Cardiac muscle cell (in vitro differentiated cells and primary cell): ENCODE measurements at places on chromosomes 2 and 18. TPM values are rescaled to one million over a fixed set of nuclear protein-coding genes. Genes with fewer than 3 reads are reported as not detected.

The DSG3 gene
- total RNA-seq = not detected in 2 replicates

The CYP26B1 gene
- total RNA-seq = 3.1 and 3.6 TPM in 2 replicates

DNA sequence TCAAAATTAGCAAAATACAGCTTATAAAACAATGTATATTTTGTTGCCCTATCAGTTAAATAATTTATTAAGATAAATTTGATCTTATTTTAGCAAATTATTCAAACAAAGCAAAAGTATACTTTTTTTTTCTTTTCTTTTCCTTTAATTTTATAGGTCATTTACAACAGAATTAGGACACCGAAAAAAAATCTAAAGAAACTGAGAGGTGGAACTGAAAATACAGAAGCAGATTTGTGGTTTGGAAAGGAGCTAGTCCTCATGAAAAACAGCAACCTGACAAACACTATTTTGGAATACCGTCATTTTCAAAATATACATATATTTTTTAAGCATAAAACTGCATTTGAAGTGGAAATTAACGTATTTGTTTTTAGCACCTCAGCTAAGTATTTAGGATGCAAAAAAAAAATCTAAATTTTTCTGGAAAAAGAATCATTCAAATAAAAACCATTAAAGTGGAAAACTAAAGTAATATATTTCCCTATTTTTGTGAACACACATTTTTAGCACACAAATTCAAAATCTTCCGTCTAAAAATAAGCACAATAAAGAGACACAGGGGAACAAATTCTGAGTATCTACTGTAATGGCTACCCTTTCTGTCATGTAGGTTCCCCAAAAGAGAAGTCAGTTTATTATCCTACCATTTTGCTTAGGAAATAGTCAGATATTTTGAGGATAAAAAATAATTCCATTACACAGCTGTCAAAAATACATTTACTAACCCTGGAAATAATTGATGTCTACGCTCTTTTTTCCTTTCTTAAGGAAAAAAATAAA is 2.7 kb downstream of the CCDC88A start:
- H3K27ac ChIP-seq = no peak overlapping the region
- H3K4me1 ChIP-seq = peaks cover 21% of the 10 kb centered on the region
- H3K36me3 ChIP-seq = peaks cover 2% of the 10 kb centered on the region
- no peaks in the 10 kb centered on the region for H3K27me3 ChIP-seq
- DNase-seq = no peak
- peak overlapping the region; percentile 94 for H3K4me3 ChIP-seq

DNA sequence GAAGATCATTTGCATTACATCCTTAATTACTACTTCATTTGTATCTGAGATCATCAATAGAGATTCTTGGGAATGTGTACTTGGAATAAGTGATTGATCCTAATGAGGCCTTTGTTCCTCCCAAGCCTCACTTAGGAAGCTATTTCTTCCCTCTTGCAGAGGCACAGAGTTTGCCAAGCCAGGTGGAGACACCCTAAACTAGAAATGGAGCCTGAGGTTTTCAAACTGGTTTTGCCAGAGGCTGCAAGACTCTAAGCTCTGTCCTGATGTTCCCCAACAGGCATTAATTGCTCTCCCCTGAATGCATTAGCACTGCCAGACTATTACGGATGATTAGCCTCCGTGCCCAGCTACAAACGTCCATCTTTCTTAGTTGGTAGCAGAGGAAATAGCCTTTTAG is 125.2 kb upstream of the LGALSL start:
- H3K4me1 ChIP-seq = peaks cover 10% of the 10 kb centered on the region
- H3K27ac ChIP-seq = no peak overlapping the region
- no peak overlapping the region for H3K4me3 ChIP-seq
- no peaks in the 10 kb centered on the region for H3K27me3 ChIP-seq
- no peak for DNase-seq

GRCh38 chr2:142926445-142926844 is 49.0 kb downstream of the KYNU start:
- no peaks in the 10 kb centered on the region for H3K36me3 ChIP-seq
- DNase-seq = no peak
- no peak overlapping the region for H3K4me3 ChIP-seq
- no peaks in the 10 kb centered on the region for H3K27me3 ChIP-seq
- H3K4me1 ChIP-seq = peaks cover 3% of the 10 kb centered on the region

- peak; percentile 72 for DNase-seq
- H3K4me1 ChIP-seq = peaks cover 24% of the 10 kb centered on the region
- H3K27ac ChIP-seq = no peak overlapping the region
- no peaks in the 10 kb centered on the region for H3K27me3 ChIP-seq
- peaks cover 11% of the 10 kb centered on the region for H3K36me3 ChIP-seq
- peak overlapping the region; percentile 17 for H3K4me3 ChIP-seq
These were observed 59.3 kb downstream of the EMILIN2 start for GRCh38 chr18:2905854-2906703.

The TLX2 gene
- 0.06 TPM in 1 of 2 replicates, not detected in the other for total RNA-seq

DNA sequence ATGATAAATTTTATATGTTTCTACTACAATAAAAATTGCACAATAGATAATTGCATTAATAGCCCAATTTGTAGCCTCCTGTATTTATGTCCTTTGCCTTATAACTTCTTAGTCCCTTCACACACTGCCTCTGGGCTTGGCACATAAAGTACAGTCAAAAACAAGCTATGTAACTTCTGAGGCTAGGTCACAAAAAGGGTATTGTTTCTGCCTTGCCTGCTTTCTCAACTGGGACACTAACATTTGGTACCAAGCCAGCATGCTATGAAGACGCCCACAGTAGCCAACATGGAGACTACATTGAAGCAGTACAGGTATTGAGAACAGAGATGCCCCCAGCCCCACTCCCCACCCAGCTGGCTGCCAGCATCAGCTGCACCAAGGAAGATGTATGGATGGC is 5.4 kb upstream of the SLC3A1 start:
- no peaks in the 10 kb centered on the region for H3K27me3 ChIP-seq
- H3K27ac ChIP-seq = no peak overlapping the region
- DNase-seq = no peak
- H3K4me1 ChIP-seq = peaks cover 5% of the 10 kb centered on the region

DNA sequence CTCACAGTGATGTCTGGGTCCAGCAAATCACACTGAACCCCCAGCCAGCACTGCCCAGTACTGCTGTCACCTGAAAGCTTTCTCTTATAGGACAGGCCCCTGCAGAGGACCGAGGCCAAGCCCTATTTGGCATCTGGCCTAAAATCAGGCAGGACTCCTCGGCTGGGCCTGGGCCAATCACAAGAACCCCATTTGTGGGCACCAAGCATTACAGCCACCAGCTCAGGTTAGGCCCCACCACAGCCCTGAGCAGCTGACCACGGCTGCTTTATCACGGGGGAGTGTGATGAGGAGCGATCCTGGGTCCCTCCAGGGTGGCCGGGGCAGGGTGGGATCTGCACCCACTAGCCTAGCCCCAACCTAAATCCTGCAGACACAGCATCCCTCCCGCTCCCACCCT is 8.2 kb downstream of the BIN1 start:
- no peak for DNase-seq
- no peaks in the 10 kb centered on the region for H3K36me3 ChIP-seq
- H3K27me3 ChIP-seq = no peaks in the 10 kb centered on the region
- peaks cover 10% of the 10 kb centered on the region for H3K4me1 ChIP-seq
